T-helper 22 cell (primary cell): ENCODE measurements at places on chromosomes 11 and 22.

GRCh38 chr11:60084631-60085273 is 3.7 kb upstream of the MS4A2 start:
- no peak for DNase-seq

DNA sequence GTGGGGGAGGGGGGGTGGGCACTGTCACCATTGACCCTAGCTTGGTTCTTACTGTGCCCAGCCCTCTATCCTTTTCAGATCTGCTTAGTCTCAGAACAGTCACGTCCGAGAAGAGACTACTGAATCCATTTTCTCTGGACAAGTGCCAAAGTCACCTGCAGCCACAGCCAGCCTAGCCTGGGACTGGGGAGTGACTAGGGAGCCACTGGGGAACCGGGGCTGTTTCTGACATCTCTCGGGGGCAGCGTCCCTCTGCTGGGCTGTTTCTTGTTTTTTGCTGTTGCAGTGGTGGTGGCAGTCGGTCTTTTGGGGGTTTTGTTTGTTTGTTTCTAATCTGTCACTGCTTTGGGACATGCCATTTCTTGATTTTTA is 8.7 kb downstream of the SLC37A2 start:
- no peak for DNase-seq

- DNase-seq: no peak
Measured at GRCh38 chr22:21563912-21564311, 3.6 kb upstream of the UBE2L3 start.

DNA sequence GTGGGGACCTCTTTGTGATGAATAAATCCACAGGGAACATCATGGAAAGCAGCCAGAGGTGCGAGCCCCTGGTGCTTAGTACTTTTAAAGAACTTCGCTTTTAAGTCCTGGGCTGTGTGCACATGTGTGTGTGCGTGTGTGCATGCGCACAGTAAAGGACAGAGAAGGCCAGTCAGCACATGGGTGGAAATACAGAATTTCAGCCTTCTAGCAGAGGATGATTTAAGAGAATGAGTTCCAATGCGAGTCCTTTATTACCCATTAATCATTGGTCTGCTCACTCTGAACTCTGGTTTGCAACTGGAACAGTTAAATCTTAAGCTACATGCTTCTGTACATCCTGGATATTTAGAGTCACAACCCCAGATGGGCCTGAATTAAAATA is 18.9 kb downstream of the TEAD1 start:
- no peak for DNase-seq

GRCh38 chr11:10477690-10478046 is 22.6 kb downstream of the AMPD3 start:
- DNase-seq: no peak

DNA sequence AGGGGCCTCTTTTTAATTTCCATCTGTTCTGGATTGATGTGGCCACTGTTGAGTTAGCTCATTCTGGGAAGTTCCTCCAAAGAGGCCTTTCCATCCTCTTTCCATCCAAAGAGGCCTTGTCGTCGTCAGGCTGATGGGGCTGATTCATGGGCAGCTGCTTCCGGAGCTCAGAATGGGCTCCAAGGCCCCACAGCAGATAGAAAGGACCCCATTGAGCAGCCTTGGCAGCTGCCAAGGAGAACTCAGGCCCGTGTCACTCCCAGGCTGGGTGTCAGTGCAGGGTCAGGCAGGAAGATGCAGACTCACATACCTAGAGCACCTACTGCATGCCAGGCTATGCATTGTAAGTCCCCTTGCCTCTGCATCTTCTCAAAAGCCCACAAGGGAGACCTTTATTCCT is 524.1 kb downstream of the MIAT start:
- no peak for DNase-seq

DNA sequence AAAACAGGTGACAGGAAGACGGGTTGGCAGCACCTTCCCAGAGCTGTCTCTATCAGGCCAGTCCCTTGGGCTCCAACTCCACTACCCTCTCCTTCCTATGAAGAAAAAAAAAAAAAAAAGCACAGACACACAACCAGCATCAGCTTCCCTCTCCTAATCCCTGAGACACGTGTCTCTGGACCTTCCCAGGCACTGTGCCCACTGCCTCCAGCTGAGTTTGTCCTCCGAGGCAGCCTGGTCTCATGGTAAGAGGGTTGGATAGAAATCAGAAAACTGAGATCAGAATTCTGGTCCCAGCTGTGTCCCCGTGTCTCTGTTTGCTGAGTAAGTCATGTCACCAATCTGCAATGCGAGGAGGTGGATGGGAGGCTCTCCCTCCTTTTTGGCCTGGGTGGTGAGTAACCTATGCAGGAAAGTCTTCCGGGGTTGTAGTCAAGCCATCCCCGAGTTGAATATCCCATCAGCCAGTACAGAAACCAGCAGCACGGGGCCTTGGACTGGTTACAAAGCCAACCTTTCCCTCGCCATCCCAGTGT is 193.7 kb upstream of the TBCEL start:
- no peak for DNase-seq

GRCh38 chr11:69380921-69381581 is 87.1 kb downstream of the MYEOV start:
- no peak for DNase-seq

DNA sequence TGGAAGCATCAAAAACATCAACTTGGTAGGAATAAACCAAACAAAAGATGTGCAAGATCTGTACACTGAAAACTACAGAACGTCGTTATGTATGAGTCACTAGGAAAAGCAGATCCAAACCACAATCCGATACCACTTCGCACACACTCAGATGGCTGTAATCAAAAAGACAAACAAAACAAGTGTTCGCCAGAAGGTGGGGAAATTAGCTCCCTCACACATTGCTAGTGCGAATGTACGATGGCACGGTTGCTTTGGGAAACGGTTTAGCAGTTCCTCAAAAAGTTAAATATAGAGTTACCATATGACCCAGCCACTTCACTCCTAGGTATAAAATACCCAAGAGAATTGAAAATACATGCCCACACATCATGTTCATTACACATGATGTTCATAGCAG is 14.8 kb upstream of the CARD10 start:
- no peak for DNase-seq

DNA sequence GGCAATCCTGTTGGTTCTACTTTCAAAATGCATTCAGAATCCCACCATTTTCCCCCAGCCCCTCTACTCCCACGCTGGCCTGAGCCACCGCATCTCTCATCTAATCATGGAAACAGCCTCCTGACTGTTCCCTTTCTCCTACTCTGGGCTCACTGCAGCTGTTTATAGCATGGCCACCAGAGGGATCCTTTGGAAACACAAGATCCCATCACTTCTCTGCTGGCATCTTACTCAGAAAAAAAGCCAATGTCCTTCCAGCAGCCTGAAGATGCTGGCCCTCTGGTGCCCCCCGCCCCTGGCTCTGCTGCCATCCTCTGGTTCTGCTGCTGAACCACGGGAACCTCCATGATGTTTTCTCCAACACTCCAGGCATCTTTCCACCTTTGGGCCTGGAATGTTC is 11.1 kb downstream of the MS4A8 start:
- no peak for DNase-seq

GRCh38 chr11:44759743-44760476 is 33.1 kb downstream of the TSPAN18 start:
- DNase-seq: no peak

- no peak for DNase-seq
Measured at GRCh38 chr11:30683176-30683575, 97.0 kb upstream of the MPPED2 start.

DNA sequence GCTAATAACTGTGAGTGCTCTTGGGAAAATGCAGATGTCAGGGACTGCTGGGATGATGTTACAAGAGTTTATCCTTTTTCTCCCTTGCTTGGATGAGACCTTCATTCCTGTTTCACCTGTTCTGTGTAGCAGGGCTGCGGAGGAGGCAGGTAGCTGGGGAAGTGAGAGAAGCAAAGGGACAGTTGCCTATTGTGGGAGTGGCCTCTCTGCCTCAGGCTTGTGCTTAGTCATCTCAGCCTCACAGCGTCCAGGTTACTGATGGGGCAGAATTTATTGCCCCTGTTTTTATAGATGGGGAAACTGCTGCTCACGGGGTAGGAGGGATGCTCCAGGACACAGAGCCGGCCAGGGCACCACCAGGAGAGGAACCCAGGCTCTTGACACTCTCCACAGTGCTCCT is 1.7 kb downstream of the STX3 start:
- no peak for DNase-seq

DNA sequence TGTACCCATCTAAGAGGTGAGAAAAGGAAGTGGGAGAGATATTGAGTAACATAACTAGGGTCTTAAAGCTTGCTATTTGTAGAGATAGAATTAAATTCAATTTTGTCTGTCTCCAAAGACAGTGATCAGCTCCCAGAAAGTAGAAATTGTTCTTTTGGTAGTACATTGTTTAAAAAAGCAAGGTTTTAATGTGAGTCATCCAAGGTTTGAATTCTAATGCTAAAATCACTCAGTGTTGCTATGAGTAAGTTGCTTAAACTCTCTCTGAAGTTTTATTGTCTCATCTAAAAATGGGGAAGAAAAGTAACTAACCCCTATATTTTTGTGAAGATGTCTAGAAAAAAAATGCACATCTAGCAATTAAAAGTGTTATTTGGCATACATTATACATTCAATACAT is 1004.5 kb upstream of the CCDC90B start:
- DNase-seq: no peak

- DNase-seq: no peak
Measured at GRCh38 chr11:92828556-92828955, 140.9 kb upstream of the MTNR1B start.

DNA sequence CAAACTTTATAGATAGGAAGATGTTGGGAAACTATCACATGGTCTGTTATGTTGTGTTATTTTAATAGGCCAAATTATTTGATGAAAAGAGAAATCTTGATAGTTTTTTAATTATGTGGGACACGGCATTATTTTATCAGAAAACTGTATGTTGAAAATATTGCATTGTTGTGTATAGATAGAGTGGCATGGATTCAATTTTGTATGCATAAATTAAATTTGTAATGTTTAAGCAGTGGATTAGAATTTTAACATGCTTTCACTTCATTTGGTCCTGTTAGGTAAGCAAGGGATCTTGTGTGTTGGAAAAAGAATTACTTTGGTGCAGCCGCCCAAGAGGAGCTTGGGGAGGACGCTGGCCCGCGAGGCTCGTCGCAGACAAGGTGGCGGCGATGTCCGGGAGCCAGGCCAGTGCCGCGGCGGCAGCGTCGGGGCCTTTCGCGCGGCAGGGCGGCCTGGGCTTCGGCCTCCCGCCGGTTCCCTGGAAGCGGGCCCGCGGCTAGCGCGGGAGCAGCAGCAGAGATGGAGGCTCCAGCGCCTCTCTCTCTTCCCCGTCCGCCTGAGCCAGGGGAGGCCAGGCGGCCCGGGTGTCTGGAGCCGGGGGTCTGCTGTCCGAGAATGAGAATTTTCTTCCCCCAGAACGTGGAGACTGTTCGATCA is 82.7 kb downstream of the GGT1 start:
- DNase-seq: no peak

- DNase-seq: no peak
Measured at GRCh38 chr11:123603666-123604065, 50.8 kb downstream of the SCN3B start.

DNA sequence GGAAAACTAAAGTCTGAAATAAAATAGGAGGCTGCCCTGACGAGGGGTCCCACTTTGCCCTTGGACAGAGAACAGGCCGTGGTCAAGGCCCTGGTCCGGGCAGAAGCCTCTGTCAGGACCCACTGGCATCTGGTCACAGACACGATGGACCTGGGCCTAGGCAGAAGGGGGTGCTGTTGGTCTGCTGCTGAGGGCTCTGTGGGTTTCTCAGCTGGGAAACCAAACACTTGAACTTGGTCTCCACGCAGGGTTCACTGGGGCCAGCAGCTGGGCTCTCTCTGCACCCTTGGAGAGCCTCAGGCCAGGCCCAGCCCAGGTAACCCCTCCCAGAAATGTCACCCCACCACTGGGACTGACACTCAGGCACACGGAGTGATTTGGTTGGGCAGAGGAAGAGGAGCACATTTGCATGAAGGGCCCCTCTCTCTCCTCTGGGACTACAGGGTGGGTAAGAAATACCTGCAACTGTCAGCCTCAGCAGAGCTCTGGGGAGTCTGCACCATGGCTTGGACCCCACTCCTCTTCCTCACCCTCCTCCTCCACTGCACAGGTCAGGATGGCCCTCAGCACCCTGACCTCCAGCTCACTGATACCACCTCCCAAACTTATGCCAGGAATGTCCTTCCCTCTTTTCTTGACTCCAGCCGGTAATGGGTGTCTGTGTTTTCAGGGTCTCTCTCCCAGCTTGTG is 48.1 kb upstream of the TOP3B start:
- no peak for DNase-seq

- DNase-seq: no peak
Measured at GRCh38 chr11:116962108-116962507, 124.7 kb upstream of the APOA1 start.

- peak; percentile 75 for DNase-seq
Measured at GRCh38 chr11:842370-843002, at the start of the genes POLR2L and TSPAN4. Gene POLR2L, minus strand, starts transcription at chr11:842529. Its CDS starts 21 bp downstream, at chr11:842508. Gene TSPAN4, plus strand, starts transcription at chr11:842852. Its CDS starts 7,453 bp downstream, at chr11:850305.

DNA sequence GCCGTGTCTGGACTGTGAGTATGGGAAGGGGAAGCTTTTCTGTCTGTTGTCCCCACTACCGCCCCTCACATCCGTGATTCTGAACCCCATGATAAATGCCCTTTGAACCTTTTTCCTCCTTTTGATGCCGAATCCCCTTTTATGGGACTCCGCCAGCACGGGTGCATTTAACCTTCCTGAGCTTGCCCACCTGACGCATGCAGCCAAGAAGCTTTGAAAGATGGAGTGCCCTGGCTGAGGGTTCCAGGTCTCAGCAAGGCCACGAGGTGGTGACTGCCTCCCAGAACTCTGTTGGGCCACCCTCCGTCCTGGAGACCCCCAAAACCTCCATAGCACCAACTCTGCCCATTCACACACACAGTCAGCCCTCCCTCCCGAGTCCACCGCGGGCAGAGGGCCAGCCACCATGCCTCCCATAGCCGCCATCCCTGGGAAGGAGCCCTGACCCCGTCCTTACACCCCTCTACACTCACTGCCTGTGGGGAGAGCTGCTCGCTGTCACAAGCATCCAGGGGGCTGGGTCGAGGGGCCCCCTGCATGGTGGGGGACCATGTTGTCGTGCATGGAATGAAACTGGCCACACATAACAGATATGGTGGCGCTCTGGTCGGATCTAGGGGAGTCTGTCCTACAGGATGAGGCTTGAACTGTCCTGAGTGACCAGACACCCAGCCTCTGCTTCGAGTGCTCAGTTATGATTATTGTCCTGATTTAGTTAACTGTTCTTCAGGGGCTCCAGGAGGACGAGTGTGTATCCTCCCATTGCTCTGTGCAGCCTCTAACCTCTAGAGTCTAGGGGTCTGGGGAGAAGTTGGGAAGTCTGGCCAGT is 822 bp upstream of the COMT start:
- DNase-seq: no peak
